ENCODE measurements at places on chromosomes 2 and 18. TPM values are rescaled to one million over a fixed set of nuclear protein-coding genes. Genes with fewer than 3 reads are reported as not detected.

The FRZB gene
- not detected for total RNA-seq

DNA sequence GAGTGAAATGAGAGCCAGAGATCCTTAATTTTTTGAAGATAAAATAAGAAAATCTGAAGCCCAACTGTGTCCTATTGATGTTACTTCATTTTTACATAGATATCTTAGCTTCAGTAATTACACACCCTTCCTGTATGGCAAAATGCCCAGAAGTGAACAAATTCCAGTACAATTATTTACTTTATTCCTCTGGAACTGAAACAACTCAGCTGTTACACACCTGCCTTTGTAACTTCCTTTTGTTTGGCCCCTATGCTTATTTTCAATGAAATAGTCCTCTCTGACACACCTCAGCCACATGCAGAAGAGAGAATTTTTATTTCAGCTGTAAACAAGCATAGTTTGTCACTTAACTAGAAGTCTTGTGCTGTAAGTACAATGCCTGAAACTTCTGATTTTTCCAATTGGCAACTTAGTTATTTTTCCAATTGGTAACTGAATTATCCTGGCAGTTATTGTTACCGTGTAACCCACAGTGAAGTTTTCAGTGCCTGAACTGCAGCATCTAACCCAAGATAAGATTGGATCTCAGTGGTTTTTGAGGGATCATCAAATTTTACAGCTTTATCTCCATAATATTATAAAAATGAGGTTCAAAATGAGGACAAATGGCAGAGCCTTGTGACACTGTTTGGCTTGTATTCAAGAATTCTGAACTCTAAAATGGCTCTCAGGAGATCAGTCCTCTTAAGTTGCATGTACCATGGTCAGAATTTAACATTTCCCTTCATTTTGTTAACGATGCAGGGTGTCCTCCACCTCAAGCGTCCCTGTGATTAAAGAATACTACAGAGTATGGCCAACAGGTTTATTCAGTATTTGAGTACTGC lies 82.6 kb downstream of the PKP4 start:
- peak; percentile 55 for DNase-seq

The TFCP2L1 gene
- total RNA-seq, result 0.54 TPM

DNA sequence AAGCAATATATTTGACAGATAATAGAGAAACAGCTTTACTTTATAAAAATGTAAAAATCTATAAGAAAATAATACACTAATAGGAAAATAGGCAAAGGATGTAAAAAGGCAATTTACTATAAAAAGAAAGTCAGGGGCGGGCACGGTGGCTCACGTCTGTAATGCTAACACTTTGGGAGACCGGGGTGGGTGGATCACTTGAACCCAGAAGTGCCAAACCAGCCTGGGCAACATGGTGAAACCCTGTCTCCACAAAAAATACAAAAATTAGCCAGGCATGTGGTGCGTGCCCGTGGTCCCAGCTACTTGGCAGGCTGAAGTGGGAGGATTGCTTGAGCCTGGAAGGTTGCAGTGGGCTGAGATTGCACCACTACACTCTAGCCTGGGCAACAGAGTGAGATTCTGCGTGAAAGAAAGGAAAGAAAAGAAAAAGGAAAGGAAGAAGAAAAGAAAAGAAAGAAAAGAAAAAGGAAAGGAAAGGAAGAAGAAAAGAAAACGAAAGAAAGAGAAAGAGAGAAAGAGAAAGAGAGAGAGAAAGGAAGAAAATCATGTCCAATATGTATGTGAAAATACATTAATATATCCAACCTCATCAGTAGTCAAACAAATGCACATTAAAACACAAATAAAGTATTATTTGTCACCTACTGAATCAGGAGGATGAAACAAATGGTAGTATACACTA lies 65.1 kb downstream of the ADD2 start:
- DNase-seq, result no peak

The EPB41L3 gene
- total RNA-seq, result 6.2 TPM

- DNase-seq, result no peak
Observed at GRCh38 chr2:47735136-47735869, 47.6 kb upstream of the MSH6 start.

- DNase-seq, result no peak
Observed at GRCh38 chr18:12838178-12838634, 45.8 kb downstream of the PTPN2 start.

- DNase-seq, result no peak
Observed at GRCh38 chr2:62440281-62440946, 65.6 kb downstream of the TMEM17 start.

The DIS3L2 gene
- 39.0 TPM for total RNA-seq

GRCh38 chr2:103986001-103986400 lies 867.9 kb upstream of the POU3F3 start:
- no peak for DNase-seq

GRCh38 chr18:2240311-2240705 lies 331.0 kb downstream of the METTL4 start:
- no peak for DNase-seq

The TAF4B gene
- total RNA-seq, result 14.8 TPM

The KCNG2 gene
- total RNA-seq, result 14.8 TPM

GRCh38 chr2:85994421-85994777 lies 105.6 kb upstream of the ST3GAL5 start:
- no peak for DNase-seq

The EML6 gene
- 2.7 TPM for total RNA-seq

DNA sequence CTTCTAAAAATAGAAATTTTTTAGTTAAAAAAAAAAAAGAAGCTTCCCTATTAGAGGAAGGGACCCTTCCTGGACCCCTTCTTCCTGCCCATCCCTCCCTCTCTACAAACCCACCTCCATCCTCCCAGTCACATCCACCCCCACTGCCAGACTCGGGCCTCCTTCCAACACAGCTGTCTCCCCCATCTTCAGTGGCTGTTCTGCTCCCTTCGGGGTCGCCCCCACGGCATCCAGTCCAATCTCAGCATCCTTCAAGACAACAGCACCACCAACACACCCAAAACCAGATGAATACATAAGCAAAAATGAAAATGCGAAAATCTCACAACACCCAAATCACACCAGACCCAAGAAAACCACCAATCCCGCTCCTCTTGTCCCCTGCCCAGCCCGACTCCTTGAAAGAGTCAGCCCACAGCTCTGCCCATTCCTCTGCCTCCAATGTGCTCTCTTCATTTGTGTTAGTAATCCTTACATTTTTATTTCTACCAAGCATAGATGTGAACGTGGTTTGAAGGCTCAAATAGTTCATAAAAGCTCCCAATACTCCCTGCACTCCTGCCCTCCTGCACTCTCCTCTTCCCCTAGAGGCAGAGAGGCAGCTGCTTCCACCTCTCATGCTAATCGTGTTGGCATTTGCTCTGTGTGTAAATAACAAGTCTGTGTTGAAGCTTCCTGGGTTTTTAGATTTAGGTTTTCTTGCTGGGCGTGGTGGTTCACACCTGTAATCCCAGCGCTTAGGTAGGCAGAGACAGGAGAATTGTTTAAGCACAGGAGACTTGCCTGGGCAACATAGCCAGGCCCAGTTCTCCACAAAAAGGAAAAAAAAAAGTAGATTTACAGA lies 37.0 kb downstream of the MAL start:
- DNase-seq, result no peak

GRCh38 chr2:238652053-238652770 lies 195.7 kb upstream of the TWIST2 start:
- no peak for DNase-seq

- DNase-seq, result no peak
Observed at GRCh38 chr2:56008661-56009431, 85.3 kb upstream of the EFEMP1 start.

GRCh38 chr18:26133652-26134051 lies at the start of gene PSMA8:
TSS of gene PSMA8 (plus strand) at chr18:26133869. CDS start at chr18:26133966, 97 bp downstream.
- peak; percentile 31 for DNase-seq

DNA sequence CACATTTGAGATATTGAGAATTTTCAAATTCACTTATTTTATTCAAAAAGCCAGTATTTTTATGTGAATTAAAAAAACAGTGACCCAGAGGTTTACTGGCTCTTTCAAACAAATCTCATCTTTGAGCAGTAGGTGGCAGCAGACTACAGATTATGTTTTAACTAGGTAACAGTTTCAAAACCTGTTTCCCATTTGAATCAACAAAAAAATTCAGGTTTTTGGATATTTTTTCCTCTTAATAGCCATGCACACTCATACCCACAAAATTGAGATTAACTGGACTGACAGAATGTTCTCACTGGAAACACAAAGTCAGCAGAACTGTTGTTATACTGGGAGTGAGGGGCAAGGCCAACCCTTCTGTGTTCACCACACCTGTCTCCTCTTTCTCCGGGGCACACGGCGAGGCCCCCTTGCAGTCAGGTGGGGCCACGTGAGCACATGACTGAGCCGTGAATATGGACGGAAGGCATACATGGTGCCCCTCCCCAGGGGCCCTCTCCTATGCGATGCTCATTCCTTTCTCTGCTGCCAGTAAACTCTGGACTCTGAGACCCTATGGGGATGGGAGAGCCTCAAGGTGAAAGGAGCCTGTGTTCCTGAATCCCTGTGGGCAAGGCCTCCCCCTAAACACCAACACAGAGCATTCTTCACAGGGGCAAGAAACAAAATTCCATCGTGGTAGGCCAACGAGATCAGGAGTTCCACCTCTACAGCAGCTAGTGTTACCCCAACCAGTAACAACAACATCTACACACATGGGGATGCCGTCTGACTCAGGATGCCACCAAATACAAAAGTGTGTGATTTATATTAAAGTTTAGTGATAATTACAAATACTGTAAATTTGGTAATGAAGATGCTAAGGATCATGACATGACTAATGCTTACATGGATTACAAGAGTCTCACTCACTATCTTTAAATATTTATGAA lies 80.4 kb downstream of the LPIN2 start:
- DNase-seq, result peak; percentile 90

DNA sequence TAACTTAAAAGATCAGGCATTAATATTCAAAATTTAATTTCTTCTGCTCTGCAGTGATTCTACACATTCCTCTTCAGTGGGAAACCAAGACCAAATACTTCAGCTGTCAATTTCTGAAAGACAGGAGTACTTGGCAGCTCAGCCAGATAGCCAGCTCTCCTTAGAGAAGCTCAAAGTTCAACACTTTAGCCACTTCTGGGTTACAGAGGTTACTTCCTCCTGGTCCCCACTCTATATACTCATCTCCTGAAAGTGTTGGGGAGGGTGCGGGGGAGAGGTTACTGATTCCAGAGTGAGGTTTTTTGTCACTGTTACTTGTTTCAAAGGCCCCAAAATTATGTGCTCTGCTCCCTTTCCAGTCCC lies 4.1 kb downstream of the CYTIP start:
- DNase-seq, result no peak

GRCh38 chr2:71802556-71802955 lies 345.1 kb downstream of the CYP26B1 start:
- DNase-seq, result no peak

GRCh38 chr2:222722327-222722946 lies 51.0 kb downstream of the MOGAT1 start:
- no peak for DNase-seq

- peak; percentile 69 for DNase-seq
Observed at GRCh38 chr18:48975817-48976649, 25.3 kb upstream of the SMAD7 start.

GRCh38 chr18:37553633-37554398 lies 11.8 kb downstream of the CELF4 start:
- DNase-seq, result no peak

The CIB4 gene
- not detected for total RNA-seq
